Osteocyte (in vitro differentiated cells): ENCODE measurements at places on chromosomes 13 and 19. TPM values are rescaled to one million over a fixed set of nuclear protein-coding genes. Genes with fewer than 3 reads are reported as not detected.

DNA sequence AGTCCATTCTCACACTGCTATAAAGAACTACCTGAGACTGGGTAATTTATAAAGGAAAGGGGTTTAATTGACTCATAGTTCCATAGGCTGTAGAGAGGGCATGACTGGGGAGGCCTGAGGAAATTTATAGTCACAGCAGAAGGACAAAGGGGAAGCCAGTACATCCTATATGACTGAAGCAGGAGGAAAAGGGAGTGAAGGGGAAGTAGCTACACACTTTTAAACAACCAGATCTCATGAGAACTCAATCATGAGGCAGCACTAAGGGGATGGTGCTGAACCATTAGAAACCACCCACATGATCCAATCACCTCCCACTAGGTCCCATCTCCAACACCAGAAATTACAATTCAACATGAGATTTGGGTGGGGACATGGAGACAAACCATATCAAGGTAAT is 209.1 kb downstream of the DIAPH3 start:
- DNase-seq: no peak

DNA sequence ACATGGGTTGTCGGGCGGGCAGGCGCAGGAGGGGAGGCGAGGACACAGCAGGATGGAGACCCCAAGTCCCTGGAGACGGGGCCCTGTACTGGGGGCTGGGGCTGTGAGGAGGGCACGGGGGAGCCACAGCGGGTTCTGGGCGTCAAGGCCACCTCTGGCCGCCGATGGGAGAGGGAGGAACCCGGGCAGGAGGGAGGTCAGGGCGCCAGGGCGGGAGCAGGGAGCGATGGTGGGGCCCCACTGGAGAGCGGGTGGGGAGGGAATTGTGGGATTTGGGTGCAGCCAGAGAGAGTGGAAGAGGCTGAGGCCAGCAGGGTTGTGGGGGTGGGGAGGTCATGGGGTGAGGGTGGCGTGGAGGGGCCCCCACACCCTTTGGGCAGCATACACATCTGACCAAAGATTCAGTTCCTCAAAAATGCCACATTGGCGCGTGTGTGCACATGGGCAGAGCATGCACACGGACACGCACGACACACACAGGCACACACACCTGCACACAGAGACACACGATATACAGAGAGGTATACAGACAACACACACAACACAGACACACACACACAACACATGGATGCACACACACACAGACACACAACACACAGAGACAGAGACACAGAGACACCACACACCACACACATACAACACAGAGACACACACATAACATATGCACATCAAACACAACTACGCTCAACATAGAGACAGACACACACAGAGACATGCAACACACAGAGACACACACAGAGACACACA is 54.9 kb downstream of the AP1M1 start:
- DNase-seq: no peak

- DNase-seq: no peak
Observed at GRCh38 chr13:61563645-61564044, 148.0 kb upstream of the PCDH20 start.

CHST8 gene
- 0.35 TPM in 1 of 2 replicates, not detected in the other for total RNA-seq

TRAPPC2B gene
- total RNA-seq: 10.9 and 13.4 TPM in 2 replicates

ZNF285 gene
- total RNA-seq: 5.3 and 6.8 TPM in 2 replicates

DNA sequence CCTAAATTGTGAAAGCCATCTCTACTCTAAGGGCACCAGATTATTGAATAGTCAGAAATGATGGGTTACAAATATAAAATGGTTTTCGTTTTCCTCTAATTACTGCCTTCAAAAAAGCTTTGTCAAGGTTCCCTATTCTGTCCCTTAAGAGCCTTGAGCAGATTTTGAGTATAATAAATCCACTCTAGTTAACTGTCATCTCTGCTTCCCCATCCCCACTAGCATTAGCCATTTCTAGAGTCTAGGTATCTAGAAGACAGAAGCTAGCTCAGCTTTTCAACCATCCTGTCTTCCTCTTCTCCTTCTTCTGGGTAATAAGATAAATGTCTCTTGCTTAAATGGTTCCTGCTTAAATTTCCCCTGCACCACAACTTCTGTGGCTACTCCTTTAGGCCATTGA is 290.4 kb downstream of the DACH1 start:
- no peak for DNase-seq

VSIG10L gene
- total RNA-seq: 3.5 TPM in 2 replicates

DNA sequence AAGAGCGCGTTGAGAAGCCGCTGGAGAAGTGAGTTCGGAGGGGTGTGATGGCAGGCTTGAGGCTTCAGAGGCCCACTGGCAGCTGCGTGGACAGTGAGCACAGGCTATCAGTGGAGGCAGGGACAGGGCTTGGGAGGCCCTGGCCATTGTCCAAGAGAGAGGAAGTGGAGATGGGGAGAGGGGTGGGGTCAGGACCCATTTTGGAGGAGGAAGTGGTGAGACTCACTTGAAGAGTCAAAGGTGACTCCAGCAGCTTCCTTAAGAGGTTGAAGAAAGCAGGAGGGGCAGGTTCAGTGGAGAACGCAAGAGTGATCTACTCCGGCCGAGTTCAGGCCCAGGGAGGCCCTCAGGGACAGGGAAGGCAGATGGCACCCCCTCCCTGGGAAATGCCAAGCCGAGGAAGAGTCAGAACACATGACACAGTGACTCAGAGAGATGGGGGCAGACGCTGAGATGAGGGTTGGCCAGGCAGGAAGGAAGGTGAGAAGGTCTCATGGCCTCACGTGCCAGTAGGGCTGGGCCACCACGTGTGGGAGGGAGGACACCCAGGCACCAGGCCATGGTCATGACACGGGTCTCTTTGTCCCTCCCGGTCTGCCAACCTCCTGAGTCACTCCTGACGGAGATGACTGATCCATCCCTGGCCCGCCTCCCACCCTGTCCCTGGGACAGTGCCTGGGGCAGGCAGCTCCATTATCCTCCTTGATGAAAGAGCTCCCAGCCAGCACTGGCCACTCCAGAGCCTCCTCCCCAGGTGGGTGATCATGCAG is 10.1 kb upstream of the CD22 start:
- DNase-seq: no peak

DNA sequence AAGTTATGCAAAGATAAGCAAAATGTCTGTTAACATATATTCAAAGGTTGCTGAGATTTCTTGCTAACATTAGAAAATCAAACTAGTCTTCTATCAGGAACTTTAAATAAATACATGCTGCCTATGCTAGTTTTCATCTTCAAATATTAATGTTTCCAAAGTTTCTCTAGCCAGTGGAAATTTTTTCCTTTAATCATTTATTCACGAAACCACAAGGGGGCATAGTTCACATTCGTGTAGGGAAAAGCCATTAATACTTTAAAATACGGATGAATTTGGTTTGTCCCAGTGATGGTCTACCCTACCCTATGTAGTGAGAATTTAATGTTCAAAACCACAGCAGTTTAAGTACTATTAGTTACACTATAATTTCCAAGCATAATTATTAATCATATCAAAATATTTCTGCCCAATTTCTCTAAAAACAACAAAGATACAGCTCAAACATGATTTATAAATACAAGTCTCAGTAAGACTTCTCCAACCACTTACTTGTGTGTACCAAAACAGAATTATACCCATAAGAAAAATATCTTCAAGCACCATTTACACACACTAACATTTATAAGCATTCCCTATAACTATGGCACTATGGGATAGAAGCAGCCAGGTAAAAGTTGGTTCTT is 16.2 kb downstream of the NUFIP1 start:
- DNase-seq: no peak

GRCh38 chr13:101554420-101555125 is 102.1 kb downstream of the ITGBL1 start:
- DNase-seq: no peak

GRCh38 chr13:44842158-44842557 is 147.1 kb downstream of the NUFIP1 start:
- no peak for DNase-seq

GRCh38 chr19:45156011-45156630 is 4.7 kb downstream of the NKPD1 start:
- DNase-seq: no peak

DNA sequence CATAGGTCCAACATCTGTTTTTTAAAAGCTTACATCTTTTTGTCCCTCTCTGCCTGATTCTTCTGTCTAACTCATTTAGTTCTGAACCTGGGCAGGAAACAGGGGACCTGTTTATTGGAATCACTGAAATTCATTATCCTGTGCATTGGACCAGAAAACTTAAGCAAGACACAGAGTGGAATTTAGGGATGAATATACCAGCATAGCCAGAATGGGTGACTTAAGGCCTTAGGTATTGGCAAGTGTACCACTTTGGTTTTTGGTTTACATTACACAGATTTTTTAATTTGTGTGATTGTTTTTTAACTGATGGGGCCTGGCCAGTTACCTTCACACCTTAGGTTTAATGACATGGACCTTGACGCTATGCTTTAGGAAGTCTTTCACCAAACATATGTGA is 232.5 kb downstream of the GPC5 start:
- DNase-seq: no peak

DNA sequence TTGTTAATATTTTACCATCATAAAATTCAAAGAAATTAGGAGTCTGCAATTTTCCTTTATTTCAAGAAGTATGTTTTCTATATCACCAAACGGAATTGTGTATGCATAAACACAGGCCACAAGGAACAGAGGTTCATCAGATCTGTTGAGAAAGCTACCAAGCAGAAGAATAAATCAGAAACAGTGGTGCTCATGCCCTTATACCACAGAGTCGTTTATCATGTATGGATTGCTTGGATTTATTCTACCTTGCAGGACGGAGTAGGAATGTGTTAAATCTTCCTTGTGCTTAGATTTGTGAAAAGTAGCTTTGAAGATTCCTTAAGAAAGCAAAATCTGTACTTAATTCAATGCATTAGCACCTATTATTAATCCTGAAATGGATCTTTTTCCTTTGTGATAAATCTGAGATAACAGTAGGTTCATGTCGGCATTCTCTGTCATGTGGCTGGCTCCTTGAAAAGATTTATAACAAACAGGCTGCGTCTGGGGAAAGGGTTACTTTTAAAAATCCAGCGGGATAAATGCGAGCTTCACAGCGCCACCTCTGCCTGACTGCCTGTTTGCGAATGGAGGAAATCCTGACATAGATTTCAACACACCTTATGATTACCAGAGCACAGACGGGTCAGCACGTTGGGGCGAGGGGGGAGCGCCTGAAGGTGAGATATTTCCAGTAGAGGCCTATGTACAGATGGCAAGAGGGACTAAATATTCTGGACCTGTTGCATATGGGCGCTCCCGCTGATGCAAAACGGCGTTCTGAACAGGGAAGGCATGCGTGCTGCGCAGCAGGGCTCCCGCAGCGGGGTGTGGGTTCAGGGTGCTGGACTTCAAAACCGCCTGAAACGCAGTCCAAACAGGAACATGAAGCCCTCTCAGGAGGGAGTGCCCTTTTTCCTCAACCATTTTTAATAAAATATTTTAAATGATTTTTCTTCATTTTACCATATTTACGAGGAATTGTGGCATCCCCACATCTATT is 445.5 kb upstream of the SGCG start:
- DNase-seq: no peak

PSG7 gene
- total RNA-seq: not detected in 2 replicates

RPL36 gene
- total RNA-seq: 716 and 728 TPM in 2 replicates
